Hematopoietic multipotent progenitor cell treated with erythropoietin and hydrocortisone succinate and interleukin-3 and kit ligand, for 17 days (in vitro differentiated cells): ENCODE measurements at places on chromosomes 4 and X.

GRCh38 chr4:53763813-53764597 is 172.7 kb upstream of the LNX1 start:
- no peak for DNase-seq

DNA sequence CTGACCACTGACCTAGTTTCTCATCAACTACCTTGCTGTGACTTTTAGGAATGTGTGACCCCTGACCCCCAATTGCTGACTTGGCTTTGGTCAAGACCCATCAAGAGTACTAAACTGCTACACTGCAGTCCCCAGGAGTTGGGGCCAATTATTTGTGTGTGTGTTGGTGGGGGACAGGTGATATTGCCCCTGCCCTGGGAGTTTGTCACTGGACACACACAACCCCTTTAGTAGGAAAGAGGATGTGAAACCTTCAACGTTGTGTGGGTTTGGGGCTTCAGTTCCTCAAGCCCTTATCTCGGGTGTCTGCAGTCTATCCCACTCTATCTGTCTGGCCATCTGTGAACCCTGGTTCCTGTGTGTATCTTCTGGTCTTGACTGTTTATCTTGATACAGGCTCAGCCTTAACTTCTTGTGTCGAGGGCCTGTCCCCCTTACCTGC is 6.5 kb downstream of the SASH3 start:
- no peak for DNase-seq

DNA sequence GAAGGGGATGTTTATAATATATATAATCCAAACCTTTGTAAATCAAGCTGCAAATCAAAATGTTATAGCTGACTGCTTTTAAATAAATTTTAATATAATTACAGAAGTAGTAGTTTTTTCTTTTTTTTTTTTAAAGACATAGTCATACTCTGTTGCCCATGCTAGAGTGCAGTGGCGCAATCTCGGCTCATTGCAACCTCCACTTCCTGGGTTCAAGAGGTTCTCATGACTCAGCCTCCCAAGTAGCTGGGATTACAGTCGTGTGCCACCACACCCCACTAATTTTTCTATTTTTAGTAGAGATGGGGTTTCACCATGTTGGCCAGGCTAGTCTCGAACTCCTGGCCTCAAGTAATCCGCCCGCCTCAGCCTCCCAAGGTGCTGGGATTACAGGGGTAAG is 178.7 kb downstream of the FBXW7 start:
- no peak for DNase-seq

DNA sequence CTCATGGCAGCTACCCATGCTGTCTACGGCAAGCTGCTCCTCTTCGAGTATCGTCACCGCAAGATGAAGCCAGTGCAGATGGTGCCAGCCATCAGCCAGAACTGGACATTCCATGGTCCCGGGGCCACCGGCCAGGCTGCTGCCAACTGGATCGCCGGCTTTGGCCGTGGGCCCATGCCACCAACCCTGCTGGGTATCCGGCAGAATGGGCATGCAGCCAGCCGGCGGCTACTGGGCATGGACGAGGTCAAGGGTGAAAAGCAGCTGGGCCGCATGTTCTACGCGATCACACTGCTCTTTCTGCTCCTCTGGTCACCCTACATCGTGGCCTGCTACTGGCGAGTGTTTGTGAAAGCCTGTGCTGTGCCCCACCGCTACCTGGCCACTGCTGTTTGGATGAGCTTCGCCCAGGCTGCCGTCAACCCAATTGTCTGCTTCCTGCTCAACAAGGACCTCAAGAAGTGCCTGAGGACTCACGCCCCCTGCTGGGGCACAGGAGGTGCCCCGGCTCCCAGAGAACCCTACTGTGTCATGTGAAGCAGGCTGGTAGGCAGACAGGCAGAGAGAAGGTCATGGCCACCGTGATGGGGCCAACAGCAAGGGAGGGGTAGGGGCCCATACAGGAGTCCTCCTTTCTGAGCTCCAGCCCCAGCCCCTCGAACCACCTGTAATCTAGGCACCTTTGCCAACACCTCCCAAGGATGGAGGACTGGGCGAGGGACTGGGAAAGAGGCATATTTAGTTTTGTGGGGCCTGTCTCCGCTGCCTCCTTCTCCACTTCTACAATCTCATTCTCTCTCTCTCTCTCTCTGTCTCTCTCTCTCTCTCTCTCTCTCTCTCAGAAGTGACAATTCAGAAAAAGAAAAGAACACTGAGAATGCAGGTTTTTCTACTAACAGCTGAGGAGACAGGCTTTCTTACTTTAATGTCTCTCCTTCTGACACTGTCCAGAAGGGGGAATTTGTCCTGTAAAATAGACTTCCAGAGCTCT is 4.7 kb upstream of the TSPYL2 start:
- no peak for DNase-seq

DNA sequence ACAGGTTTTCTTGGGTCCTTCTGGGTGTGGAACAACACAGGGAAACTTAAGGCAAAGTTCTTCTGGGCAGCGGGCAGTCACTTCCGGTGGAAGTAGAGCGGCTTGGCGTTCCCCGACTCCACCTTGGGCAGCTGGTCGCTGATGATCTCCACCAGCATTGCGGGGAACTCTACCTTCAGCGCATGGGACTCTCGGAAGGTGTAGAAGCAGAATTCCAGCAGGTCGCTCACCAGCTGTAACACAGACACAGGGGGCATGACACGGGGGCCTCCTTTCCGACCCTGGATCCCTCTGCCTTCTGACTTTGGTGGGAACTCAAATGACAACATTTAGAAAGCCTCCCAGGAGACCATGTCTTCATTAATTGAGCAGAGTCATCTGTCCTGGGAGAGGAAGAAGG is 349.4 kb downstream of the ARHGAP10 start:
- DNase-seq = no peak
